Natural killer cell treated with Interleukin-12 subunit alpha and Interleukin-12 subunit beta and Interleukin-15 and Interleukin-18, amount 100 ng/mL, for 72 hours (primary cell): ENCODE measurements at places on chromosomes 7 and 10. TPM values are rescaled to one million over a fixed set of nuclear protein-coding genes. Genes with fewer than 3 reads are reported as not detected.

GRCh38 chr10:28980264-28980663, 302.9 kb downstream of the BAMBI start:
- no peak for DNase-seq

DNA sequence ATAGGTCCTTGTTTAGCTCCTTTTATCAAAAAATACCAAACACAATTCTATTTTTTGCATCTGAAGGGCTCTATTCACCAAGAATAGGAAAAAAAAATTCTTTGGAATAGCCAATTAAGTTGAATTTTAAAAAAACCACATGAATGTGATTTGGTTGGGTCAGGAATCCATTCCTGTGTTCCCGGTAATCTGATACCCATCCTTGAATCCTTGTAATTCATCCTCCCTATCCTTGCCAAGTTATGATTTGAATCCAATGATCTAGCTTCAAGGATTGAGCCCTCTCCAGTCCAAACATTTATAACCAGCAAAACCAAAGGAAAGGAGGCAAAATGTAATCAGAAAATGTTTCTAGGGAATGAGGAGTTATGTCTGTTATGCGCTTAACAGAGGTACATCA, 86.6 kb downstream of the CFAP58 start:
- DNase-seq, result no peak

- DNase-seq, result no peak
Measured at GRCh38 chr7:9983048-9983447, 990.6 kb upstream of the PHF14 start.

TMEM229A gene
- not detected for total RNA-seq

NPC1L1 gene
- 0.12 TPM for total RNA-seq
